Myometrial cell (primary cell): ENCODE measurements at places on chromosomes 11 and 22. TPM values are rescaled to one million over a fixed set of nuclear protein-coding genes. Genes with fewer than 3 reads are reported as not detected.

Gene GPR83
- not detected in 2 replicates for total RNA-seq

Gene TEAD1
- 57.4 and 63.6 TPM in 2 replicates for total RNA-seq

Gene NLRP14
- under 0.01 TPM in 1 of 2 replicates, not detected in the other for total RNA-seq

Gene APOL5
- not detected in 2 replicates for total RNA-seq

Gene ATXN10
- 114 and 115 TPM in 2 replicates for total RNA-seq

Gene LDLRAD3
- total RNA-seq = 7.8 and 9.9 TPM in 2 replicates

Gene TSGA10IP
- total RNA-seq = not detected in 2 replicates
